Activated T-helper 1 cell treated with anti-CD3 and anti-CD28 coated beads, Interleukin-2, amount 50 U/mL, for 16 hours (primary cell): ENCODE measurements at places on chromosomes 5 and 9.

DNA sequence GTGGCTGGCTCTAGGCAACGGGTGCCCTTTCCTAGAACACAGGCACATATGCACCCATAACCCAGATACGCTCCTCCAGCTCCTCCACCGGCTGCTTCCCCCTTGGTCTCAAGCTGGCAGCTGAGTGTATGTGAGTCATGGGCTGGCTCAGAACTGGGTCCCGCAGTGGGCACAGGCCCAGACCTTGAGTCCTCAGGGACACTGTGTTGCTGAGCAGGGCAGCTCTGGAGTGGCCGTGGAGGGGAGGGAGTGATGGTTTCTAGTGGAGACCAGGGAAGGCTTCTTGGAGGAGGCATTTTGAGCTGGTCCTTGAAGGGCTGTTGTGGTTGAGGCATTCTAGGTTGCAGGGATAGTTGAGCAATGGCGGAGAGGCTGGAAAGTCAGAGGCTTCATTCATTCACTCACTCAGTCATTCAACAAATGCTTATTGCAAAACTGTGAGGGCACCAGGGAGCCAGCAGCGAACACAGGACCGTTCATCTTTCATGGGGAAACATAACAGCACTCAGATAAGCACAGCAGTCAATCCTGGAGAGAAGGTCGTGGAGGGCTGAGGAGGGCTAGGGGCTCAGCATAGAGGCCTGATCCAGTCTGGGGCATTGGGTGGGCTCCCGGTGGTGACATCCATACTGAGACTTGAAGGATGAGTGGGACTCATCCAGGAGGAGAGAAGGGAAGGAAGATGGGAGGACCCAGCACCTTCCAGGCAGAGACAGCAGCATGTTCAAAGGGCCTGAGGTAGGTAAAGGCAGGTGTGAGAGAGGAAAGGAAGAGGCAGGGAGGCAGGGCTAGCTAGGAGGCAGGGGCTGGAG, 2.4 kb downstream of the BBLN start:
- DNase-seq: no peak

DNA sequence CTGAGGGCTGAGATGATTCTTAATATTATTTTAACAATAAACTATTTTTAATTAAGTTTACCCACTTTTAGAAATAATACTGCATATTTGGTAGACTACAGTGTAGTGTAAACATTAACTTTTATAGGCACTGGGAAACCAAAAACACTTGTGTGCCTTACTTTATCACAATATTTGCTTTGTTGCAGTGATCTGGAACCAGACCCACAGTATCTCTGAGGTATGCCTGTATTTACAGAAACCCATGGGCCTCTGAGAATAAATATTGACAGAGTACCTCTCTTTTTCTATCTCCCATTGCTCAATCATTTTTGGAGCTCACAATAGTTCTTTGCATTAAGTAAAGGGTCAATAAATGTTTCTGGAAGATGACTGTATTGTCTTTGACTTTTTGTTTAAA, 73.3 kb downstream of the SLCO4C1 start:
- DNase-seq: no peak

DNA sequence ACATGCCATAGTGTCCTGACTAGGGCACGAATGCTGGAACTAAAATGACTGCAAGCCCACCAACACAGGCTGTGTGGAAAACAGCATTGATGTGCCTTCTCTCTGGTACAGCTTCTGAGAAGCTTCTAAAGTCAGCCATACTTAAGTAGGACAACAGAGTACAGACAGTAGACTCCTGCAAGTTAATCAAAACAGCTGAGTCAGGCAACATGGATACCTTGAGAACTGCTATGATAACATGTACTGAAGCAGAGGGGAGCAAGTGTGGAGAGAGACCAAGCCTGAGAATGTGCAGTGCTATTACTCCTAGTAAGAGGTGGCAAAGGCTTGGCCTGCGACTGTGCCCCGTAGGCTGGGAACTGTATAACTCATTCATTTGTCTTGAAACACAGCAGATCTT, 2.5 kb downstream of the ISCA1 start:
- no peak for DNase-seq

GRCh38 chr5:73378070-73378469, 70.5 kb downstream of the FOXD1 start:
- DNase-seq: no peak

- DNase-seq: no peak
These were observed 6.4 kb upstream of the FCHO2 start for GRCh38 chr5:72949481-72949880.

DNA sequence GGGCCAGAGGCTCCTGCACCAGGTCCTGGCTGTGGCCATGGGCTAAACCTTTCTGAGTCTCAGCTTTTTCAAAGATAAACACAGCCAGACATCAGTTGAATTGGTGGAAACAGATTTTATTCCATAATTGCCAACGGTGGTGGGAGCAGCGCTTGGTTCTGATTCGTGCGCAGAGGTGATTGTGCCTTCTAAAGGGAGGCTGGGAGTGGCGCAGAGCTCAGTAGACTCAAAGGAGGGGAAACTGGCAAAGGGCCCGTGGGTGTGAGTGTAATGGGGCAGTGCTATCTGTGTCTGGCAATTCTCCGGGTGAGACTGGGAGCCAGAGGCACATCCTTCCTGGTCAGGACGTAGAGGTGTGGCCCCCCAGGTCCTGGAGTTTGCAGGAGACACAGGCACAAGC, 169.4 kb upstream of the PPP1R26 start:
- DNase-seq: no peak

GRCh38 chr5:111111956-111112355, 19.8 kb downstream of the WDR36 start:
- DNase-seq: no peak

DNA sequence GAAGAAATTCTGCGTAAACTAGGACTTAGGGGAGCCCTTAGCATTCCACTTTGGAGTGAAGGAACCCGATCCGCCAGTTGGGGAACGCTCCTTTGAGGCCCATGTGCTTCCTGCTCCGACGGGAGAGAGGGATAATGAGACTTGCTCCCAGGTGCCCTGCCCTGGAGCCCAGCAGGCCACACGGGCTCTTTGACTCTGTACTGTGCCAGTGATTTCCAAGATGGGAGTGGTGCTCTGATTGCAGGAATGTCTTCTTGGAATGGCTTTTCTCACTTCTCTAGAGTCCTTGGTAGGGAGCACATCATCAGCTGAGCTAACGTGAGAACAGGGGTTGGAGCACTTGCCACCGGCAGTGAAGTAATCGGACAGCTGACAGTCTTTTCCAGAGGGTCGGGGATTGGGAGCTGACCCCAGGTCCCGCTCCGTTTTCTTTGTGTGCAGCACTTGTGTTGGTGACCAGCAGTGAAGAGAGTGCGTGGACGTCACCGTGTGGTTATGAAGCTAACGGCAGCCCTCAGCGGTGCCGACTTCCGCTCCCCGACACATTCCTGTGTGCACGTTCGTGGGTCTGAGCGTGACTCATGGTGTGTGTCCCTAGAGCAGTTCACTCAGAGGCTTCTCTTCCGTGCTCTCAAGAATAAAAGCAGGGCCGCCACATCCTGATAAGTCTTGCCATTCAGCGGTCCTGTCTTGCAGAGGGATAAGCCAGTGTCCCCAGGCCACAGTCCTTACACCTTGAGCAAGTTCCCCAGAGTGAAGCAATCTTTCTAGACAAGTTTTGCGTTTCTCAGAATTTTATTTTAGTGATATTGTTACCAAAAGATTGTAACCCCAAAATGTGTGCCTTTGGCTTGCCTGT, 25.6 kb downstream of the ABL1 start:
- no peak for DNase-seq

DNA sequence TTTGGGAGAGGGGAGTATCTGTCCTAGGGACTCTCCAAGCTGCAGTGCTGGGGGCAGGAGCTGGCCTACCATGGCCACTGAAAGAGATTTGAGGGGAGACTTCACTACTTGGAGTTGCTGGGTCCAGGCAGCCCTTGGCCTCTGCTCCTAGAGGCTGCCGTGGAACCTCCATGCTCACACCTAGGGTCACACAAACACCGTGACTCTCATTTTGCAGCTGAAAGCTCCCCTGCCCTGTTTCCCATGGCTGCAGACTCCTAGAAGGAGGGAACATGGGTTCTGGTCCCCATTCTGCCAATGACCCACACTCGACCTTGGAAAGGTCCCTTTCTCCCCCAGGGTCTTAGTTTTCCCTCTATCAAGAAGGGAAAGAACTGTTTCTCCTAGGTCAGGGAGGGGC, 147.1 kb upstream of the PPP1R26 start:
- no peak for DNase-seq
